ENCODE measurements at places on chromosomes 5 and 9.

DNA sequence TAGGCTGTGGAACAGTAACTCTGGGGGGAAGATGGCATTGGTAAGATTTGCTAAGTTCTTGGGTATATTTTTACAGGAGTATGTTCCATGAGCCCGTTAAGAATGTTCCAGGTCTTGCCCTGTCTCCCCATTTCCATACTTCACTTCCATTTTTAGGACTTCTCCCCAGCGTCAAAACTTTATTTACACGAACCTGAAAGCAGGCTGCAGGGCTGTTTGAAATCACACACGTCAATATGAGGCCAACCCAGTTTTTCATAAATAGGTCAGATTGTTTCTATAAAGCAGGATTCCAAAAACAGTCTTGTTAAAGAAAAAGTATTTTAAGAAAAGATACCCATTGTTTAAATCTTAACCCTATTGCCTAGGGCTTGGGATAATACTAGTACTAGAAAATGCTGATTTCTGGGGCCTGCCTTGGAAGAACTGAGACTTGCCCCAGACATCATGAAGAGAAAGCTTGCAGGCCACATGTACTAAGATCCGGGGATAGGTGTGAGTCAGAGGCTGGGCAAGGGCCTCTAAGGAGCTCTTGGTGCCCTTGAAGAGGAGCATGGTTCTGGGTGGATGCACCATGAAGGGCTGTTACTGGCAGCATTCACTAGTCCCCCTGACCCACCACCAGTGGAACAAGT, 24.2 kb downstream of the TRIO start:
- DNase-seq: no peak

DNA sequence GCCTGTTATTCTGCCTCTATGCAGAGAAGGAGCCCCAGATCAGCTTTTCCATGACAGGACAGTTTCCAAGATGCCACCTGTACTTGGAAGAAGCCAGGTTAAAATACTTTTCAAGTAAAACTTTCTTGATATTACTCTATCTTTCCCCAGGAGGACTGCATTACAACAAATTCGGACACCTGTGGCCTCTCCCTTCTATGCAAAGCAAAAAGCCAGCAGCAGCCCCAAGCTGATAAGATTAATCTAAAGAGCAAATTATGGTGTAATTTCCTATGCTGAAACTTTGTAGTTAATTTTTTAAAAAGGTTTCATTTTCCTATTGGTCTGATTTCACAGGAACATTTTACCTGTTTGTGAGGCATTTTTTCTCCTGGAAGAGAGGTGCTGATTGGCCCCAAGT, 301 bp upstream of the IL4 start:
- DNase-seq: no peak

- DNase-seq: no peak
Measured at GRCh38 chr5:77867194-77867691, 91.1 kb upstream of the TBCA start.

- no peak for DNase-seq
Measured at GRCh38 chr5:57033103-57033502, 81.2 kb upstream of the MIER3 start.

DNA sequence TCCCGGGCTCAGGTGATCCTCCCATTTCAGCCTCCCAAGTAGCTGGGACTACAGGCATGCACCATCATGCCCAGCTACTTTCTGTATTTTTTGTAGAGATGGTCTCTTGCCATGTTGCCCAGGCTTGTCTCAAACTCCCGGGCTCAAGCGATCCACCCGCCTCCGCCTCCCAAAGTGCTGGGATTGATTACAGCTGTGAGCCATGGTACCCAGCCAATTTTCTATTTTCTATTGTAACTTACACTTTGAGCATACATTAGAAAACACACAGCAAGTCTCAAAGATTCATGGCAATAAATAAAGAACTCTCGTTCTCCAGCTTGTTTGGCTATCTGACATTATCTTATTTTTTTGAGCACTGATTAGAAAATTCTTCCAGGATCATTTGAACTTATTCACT, 228.7 kb downstream of the ADAMTS6 start:
- no peak for DNase-seq

DNA sequence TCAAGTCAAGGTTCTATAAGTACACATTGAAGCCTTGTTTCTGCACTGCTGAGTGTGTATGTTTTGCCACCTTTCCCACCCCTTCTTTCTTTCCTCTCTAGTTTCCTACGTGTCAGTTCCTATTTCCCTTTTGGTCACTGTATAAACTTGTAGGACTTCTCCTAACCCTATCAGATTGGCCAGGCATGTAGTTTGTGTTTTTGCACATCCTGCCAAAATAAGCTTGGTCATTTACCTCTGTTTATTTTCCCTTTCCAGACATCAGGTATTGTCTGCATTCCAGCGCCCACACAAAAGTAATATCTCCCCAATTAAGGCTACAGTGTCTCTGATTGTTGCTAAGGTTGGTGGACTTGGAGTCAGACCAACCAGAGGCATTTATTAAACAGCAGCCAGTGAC, 252.9 kb upstream of the MPDZ start:
- no peak for DNase-seq

DNA sequence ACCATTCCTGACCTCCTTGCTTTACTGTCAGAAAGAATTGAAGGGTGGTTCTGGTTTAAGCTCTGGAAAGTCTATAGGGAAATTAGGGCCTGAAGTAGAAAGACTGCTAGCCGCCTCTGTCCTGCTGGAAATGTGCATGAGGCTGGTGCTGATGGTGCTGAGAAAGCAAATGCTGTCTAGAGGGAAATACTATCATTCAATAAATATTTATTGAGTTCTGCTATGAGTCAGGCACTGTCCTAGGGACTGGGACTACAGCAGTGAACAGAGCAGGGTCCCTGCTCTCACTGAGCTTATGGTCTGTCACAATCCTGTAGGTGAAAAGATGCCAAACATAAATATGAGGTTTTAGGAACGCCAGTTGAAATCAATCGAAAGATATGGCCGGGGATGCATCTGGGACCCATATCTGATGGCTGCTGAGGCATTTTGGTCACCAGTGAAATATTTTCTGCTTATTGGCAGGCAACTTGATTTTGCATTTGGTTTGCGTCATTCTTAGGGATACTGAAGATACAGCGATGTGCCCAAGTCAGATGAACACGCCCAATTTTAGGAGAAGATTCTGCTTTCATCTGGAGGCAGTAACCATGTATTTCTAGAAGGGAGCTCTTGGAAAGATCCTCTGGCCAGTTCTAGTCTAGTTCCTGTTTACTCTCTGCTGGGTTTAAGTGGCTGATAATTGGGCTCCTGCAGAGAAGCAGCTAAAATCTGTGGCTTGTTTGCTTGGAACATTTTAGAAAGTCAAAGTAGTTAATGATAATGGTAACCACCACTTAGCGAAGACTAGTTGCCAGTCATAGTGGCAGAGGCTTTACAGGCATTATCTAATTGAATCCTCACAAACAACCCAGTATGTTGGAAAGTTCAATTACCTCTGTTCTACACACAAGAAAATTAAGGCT, 73.3 kb downstream of the INSYN2B start:
- DNase-seq: no peak

- no peak for DNase-seq
Measured at GRCh38 chr5:172008689-172009141, 2.3 kb upstream of the FBXW11 start.

- DNase-seq: no peak
Measured at GRCh38 chr5:14181299-14181968, 38.3 kb downstream of the TRIO start.

GRCh38 chr5:66840511-66841013, 244.4 kb downstream of the MAST4 start:
- no peak for DNase-seq

GRCh38 chr9:122307925-122308324, 43.2 kb downstream of the MRRF start:
- no peak for DNase-seq

- DNase-seq: no peak
Measured at GRCh38 chr9:81565609-81566008, 123.7 kb downstream of the TLE1 start.

- DNase-seq: no peak
Measured at GRCh38 chr5:145838276-145838675, 3.1 kb upstream of the PRELID2 start.

GRCh38 chr9:27712806-27713205, 139.5 kb upstream of the C9orf72 start:
- no peak for DNase-seq

- no peak for DNase-seq
Measured at GRCh38 chr9:120257483-120257882, 322.5 kb downstream of the CDK5RAP2 start.

DNA sequence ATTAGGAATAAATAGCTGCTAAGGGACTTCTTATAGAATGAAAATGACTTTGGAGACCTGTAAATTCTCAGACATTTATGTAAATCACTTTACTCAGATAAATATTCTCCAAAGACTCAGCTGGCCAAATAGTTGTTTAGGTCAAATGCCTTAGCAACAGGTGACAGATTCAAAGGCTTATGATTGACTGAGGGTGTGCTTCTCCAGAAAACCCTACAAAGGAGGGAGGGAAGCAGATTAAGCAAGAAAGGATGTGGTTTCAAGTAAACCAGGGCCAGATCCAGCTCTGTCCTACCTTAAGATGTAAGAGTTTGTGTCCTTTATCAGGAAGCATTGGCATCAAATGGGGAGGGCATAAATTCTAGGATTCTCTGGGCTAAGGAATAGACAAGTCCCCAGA, 433.0 kb downstream of the TLE1 start:
- DNase-seq: no peak

- DNase-seq: peak; percentile 55
Measured at GRCh38 chr5:88729084-88729828, 153.7 kb downstream of the MEF2C start.

- no peak for DNase-seq
Measured at GRCh38 chr5:68562308-68562707, 346.8 kb downstream of the PIK3R1 start.

GRCh38 chr9:133003071-133003461, 24.6 kb downstream of the GFI1B start:
- no peak for DNase-seq

DNA sequence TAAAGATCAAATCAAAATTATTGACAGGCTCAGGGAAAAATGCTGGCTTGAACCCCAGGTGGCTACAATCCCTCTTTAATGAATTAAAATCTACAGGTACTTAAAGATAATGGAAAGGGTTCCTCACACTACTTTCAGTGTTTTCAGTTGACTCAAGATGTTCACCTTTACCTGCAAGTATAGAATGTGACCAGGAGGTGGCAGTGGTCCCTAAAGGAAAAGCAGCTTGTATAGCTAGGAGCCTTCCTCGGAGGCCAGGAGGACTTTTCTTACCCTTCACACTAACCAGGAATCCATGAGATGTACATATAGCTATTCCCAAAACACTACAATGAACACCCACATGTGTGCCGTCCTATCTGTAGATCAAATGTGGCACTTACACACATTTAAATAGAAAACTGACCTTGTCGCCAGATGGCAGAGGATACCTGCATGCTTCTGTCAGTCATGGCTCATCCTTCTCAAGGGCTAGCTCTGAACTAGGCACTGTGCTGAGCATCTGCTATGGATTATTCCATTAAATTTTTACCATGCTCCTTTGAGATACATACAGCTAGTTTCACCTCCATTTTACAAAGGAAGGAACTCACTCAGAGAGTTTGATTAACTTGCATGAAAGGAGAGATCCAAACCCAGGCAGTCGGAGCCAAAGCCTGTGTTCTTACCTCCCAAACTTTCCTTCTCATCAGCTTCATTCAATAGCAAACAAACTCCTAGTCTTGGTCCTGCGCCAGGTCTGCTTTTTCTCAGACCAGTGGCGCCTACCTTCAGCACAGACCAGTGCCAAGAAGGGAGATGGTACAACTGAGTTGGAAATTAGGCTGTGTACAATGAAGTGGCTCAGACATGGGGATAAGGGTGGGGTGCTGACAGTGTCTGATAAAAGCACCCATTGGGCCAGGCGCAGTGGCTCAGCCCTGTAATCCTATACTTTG, 24.5 kb downstream of the C9orf152 start:
- DNase-seq: peak; percentile 8

- DNase-seq: no peak
Measured at GRCh38 chr5:50606179-50606578, 60.3 kb upstream of the PARP8 start.

DNA sequence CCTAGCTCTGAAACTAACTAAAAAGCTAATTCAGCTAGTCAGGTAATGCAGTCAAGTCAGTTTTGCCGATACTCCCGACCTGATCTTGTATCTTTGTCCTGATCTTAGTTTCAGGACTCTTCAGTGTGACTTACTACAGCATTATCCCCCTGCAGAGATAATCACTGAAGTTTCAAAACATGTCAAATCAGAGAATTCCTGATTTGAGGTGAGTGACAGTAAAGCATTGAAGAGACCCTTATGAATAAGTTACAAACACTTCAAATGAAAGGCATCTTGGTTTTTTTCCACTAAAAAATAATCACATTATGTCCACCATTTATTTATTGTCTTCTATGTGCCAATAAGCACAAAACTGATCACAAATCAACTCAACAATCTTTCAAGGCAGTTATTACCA, 47.6 kb downstream of the BAAT start:
- DNase-seq: no peak

GRCh38 chr9:126499911-126500599, 113.7 kb upstream of the LMX1B start:
- no peak for DNase-seq

DNA sequence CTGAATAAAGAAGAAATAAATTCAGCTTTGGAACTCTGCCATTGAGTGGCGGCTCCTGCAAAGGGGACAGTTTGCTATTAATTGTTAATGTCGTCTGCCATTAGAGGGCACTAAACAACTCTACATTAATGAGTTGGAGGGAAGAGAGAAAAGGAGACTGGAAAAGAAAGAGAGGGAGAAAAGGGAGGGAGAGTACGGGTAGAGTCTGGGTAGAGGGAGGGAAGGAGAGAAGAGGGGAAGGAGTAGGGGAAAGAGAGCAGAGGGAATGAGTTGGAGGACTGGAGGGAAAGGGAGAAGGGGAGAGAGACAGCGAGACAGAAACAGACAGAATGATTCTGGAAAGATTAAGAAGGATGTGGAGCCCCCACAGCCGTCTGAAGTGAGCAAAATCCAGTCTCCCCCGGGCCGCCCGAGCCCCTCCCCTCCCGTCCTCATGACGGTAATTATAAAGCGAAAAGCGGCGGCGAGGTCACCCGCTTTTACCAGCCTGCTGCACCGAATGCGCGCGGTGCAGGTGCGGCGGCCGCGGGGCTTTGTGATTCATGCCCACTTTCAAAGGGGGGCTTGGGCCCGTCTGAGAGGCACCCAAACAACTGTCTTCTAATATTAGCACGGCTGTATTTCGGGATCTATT, 1.9 kb upstream of the FST start:
- DNase-seq: no peak

- peak; percentile 86 for DNase-seq
Measured at GRCh38 chr5:35924950-35925722, 13.3 kb downstream of the CAPSL start.

- DNase-seq: no peak
Measured at GRCh38 chr5:123180178-123180577, 91.1 kb downstream of the PRDM6 start.

- DNase-seq: no peak
Measured at GRCh38 chr5:113425909-113426308, 8.9 kb downstream of the TSSK1B start.
